Astrocyte (in vitro differentiated cells and primary cell): ENCODE measurements at places on chromosomes 3 and 15.

DNA sequence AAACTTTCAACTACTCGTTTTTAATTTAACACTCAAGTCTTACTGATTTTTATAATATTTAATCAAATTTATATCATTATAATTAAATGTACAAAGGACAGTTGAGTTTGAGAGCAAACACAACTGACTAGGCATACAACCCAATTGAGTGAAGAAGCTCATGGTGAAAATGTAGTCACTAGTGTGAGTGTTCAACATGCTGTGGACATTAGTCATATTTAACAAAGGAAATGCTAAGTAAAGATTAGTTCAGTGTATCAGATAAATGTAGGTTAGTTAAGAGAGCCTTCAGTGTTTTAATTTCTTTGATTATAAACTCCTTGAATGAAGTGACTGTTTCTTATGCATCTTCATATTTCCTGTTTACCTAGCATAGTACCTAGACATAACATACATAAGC, 444.2 kb upstream of the GOLIM4 start:
- DNase-seq = peak; percentile 17

- DNase-seq = no peak
Observed at GRCh38 chr3:175476489-175476888, 617.4 kb downstream of the NAALADL2 start.

DNA sequence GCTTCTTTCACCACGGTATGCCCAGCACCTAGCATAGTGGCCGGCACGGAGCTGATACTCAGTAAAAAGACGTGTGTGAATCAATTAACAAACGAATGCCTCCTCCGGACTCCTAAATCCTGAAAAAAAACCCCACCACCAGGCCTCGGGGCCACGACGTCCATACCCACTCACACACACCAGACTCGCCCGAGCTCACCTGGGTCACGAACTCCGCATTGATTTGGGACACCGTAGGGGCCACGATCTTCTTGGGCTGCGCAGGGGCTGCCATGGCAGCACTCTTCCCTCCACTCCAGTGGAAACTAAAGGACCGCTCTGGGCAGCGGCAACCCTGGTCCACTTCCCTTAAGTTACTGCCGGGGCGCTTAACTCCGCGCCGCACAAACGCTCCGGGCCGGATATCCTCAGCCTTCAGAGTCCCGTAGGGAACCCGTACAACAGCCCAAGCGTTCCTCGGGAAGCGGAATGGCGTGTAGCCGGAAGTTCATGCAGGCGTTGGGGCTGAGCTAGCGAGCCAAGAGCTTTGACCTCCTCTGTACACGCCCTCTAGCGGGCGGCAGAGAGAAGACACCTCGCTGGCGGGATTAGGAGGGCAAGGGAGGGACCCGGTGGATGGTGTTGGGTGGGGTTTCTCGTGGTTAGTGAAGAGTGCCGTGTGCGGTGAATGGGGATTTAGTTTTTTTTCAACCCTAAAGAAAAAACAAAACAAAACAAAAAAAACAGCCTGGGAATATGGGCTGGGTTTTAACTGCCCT, at the start of gene AQR:
AQR (minus strand) TSS at position 403 of the 758 bp plus-strand sequence; CDS start at position 274, 129 bp downstream.
- DNase-seq = peak; percentile 97

DNA sequence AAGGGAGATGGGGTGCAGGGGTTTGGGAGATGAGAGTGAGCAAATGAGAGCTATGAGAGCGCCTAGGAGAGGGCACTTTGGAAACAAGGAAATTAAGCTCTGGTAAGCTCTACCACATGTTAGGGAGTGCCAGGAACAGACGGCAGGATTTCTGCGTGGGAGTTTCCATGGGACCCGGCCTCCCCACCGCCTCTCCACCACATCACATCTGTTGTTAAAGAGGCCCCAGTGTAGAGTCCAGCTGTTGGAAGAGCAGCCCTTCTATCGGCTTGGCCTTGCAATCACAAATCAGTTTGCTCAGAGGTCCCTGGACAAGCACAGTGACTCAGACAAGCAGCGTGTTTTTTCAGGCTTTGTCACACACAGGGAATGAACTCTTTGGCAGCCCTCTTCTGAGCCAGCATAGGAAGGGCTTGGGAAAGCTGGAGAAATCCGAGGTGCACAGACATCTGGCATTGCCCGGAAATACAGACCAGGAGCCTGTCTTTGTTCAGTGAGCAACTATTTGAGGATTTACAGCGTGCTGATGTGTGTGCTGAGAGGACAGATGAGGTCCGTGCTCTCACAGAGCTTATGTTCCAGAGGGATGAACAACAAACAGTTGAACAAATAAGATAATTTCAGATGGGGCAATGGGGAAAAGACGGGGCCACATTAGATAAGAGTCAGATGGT, 370.6 kb upstream of the PROK2 start:
- peak; percentile 98 for DNase-seq

DNA sequence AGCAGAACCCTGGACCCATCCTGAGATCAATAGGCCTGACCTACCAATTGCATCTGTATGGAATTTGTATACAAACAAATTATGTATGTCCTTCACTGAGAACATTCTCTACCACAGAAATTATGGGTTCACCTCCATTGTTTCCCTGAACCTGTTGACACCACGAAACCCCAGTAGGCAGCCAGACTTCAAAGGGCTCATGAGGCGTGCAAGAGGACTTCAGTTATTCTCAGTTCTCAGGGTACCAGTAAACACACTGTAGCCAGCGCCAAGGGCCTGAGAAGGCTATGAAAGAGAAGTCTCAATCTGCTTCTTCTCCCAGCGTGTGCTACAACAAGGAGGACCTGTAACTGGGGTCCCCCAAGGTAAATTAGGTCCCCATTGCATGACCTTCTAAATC, 254.9 kb upstream of the GOLGA6L4 start:
- DNase-seq = no peak

GRCh38 chr3:137770835-137771399, 6.8 kb downstream of the SOX14 start:
- no peak for DNase-seq

DNA sequence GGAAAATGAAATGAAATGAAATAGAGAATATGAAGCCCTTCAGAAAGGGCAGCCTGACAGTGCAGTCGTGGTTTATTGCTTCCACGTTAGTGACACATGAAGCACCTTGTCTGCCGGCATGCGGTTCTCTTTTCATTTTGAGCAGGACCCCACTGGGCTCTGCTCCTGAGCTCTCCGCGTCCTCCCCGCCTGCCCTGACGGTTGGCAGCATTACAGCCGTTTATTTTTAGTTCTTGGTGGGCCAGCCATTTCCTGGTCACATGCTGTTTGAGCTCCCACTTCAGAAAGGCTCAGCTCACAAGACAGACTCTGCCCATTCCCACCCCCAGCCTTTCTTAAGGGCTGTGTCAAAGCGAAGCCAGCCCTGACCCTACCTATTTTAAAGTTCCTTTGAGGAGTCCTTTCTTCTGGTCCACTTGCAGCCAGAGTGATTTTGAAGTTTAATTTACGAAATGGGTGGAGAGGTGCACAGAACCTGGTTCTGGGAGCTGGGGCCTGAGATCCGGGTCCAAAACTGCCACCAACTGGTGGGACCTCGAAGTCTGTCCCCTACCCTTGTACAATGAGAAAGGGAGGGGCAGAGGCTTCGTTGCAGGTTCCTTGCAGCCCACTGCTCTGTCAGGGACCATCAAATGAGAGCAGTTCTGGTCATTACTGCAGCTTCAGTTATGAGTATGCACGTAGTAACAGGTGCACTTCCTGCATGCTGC, 60.1 kb downstream of the MGLL start:
- DNase-seq = no peak

GRCh38 chr3:159191447-159191846, 389.6 kb downstream of the MFSD1 start:
- DNase-seq = peak; percentile 96

DNA sequence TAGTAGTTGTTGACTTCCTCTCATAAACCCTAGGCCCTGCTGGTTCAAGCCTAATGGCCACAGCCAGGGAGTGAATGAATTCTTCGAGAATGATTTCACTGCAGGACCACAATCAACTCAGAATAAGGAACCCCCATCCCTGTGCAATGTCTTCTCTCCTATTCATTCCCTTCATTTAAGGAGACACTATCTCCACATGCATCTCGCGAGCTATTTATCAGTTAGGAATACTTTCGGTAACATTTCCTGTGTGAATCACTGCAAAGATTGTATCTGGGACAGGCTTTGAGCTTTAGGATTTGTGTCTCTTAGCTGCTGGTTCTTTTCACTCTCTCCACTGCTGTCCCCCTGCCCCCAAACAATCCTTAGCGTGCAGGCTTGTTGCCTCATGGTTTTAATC, 94.4 kb downstream of the MYLK start:
- DNase-seq = peak; percentile 96

DNA sequence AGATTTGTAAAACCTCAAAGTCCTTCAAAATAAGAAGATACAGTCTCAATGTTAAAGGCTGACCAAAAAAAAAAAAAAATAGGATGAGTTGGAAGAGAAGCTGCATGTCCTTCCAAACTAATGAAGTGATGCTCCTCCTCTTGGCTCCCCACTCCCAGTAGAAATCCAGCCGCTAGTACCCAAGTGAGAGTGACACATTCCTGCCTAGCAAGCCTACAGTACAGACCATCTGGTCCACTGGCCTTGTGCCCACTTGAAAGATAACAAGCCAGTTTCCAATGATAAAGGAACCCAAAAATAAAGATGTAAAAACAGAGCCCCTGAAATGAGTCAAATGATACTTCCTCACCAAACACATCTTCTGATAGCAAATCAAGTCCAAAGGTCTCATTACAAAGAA, 258.7 kb upstream of the NSMCE3 start:
- no peak for DNase-seq

DNA sequence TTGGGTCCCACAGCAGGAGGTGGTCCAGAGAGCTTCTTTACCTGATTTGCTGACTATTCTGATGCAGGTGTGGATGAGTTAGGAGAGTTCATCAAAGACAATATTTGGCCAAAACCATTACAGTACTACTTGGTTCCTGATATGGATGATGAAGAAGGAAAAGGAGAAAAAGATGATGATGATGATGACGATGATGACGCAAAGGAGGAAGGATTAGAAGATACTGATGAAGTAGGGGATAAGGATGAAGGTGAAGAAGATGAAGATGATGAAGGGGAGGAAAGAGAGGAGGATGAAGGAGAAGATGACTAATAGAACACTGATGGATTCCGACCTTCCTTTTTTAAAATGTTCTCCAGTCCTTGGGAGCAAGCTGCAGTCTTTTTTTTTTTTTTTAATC, 148.7 kb downstream of the GBE1 start:
- no peak for DNase-seq

GRCh38 chr3:78844307-78844706, 923.5 kb downstream of the ROBO1 start:
- no peak for DNase-seq

- DNase-seq = no peak
Observed at GRCh38 chr15:47507221-47507985, 209.9 kb upstream of the SEMA6D start.

DNA sequence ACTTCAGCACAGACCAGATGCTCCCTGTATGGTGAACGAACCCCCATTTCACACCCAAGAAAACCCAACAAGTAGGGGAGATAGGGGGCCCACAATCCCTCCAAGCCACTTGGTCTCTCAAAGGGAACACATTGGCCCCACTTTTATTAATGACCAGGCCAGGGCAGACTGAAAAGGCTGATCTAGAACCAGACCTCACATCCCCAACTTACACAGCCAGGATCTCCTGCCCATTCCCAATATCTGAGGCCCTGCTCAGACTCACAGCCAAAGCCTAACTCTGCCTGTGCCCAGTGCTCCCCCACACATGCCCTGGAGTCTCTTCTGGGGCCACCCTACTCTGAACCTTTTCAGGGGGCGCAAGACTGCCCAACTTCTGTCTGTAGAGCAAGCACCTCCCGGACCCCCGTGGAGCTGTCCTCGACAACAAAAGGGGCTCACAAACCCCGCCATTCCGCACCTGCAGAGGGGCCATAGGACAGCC, 1.8 kb downstream of the PLXNB1 start:
- DNase-seq = no peak

- peak; percentile 23 for DNase-seq
Observed at GRCh38 chr15:26972636-26973035, 1.7 kb downstream of the GABRG3 start.

DNA sequence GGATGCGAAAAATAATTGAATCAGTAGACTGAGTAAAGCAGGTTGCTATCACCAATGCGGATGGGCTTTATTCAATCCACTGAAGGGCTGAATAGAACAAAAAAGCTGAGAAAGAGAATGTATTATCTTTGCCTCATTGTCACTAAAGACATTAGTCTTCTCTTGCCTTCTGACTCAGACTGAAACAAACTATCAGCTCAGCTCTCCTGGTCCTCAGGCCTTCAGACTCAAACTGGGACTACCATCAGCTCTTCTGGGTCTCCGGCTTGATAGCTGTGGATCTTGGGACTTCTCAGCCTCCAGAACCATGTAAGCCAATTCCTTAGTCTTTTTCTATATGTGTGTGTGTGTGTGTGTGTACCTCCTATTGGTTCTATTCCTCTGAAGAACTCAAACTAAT, 12.6 kb downstream of the IFT57 start:
- no peak for DNase-seq

DNA sequence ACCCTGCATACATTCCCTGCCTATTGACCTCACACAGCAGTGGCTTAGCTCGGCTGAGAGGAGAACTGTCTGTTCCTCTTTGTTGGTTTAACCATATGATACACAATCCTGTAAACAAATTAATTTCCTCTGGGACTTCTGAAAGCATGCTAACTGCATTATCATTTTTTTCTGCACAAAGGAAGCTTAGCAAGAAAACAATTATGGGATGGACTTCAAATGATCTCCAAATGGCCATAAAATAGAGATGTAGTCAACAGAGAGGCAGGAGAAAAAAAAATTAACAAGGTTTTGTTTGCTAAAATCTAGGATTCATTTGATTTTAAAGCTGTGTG, 14.4 kb upstream of the TMC3 start:
- no peak for DNase-seq

- no peak for DNase-seq
Observed at GRCh38 chr3:64327100-64327804, 102.0 kb upstream of the PRICKLE2 start.

GRCh38 chr3:172076212-172076611, 36.8 kb downstream of the FNDC3B start:
- DNase-seq = no peak

- no peak for DNase-seq
Observed at GRCh38 chr15:101009176-101009575, 90.0 kb downstream of the LRRK1 start.

- DNase-seq = no peak
Observed at GRCh38 chr3:55691141-55691540, 204.0 kb upstream of the WNT5A start.

DNA sequence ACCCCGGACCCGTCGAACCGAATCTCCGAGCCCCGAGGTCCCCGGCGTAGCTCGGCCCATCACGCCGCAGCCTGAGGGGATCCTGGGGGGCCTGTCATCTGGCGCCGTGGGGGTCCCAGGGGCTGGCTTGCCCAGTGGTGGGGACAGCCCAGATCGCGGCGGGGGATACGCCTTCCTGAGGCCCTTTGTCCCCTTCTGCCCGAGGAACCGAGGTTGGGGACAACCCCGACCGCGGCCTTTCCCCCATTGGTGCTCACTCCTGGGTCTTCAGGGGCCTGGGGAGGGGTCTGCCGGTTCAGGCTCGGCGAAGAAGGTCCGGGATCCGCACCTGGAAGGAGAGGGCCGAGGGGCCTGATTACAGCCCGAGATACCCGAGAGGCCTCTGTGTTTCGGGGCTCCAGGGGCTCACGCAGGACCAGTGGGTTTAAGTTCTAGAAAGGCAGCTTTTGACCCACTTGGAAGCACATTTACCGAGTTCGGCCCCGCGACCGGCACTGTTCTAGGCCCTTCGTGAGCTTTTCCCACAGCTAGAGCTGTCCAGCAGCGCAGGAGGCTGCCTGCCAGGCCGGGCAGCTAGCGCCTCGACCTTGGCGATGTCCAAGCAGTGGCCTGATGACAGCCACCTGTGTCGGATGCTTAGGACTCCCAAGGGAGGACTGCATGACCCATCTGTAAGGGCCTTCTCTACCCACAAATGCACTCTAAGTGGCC, 504 bp downstream of the ABHD2 start:
- DNase-seq = no peak

- no peak for DNase-seq
Observed at GRCh38 chr3:52146811-52147210, 7.4 kb downstream of the POC1A start.
